ENCODE measurements at places on chromosomes 6 and 20.
A peak's percentile ranks its signal among the peaks of the same experiment; 100 is the strongest.

DNA sequence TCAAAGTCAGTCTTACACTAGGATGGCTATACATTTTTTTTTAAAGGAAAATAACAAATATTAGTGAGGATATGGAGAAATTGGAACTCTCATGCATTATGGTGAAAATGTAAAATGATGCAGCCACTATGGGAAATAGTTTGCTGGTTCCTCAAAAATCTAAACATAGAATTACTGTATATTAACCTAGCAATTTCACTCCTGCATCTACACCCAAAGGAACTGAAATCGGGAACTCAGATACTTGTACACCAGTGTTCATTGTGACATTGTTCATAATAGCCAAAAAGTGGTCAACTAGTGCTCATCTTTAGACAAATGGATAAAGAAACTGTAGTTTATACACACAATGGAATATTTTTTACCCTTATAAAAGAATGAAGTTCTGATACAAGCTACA is 110.7 kb downstream of the UTRN start:
- no peak for DNase-seq

DNA sequence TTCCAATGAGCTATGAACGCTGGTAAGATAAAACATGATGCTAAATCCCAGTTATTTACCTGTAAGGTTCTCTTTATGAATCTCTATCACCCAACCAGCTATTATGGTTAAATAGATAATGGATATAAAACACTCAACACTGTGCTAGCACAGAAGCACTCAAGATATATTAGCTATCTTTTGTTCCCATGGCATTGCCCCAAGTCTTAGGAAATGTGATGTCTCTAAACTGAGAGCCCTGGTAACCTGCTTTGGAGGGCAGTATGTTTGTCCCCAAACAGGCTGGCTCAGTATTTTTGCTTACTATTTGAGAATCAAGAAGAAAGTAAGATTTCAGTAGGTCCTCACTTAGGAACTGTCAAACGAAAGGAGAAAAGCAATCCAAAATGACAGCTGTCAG is 90.5 kb downstream of the BTBD9 start:
- no peak for DNase-seq

DNA sequence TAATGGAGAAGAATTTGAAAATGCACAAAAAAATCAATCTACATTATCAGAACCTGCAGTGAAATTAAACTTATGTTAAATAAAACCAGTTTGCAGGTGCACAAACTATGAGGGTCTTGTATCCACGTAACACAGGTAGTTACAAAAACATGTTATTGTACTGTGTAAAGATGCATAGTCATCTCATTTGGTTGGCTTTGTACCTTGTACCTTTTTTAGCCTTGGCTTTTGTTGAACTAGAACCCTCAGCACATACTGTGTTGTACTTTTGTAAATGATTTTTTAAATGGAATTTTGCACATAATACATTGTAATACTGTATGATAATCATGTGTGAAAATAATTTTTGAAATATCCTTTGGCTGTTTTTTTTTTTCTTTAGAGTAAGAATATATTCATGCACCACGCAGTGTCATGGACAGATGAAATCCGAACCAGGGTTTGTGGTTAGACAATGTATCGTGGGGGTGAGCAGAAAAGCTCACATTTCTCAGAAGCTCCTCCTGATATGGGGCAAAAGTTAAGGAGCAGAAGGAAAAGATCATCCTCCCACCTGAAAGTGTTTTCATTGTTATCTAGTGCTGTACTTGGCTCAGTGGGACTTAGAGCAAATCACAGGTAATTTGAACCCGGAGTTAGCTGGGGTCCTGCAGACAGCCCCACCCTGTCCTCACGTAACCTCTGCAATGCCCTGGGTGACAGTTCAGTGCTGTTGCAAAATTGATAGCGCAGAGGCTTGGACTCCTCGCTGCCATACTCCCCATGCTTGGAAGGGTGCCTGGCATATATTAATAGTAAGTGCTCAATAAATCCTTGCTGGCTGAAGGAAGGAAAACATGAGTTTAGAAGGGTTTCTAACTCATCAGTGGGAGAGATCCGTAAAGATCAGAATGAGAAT is 14.8 kb upstream of the NAA20 start:
- no peak for DNase-seq

- DNase-seq: no peak
These were observed 20.6 kb downstream of the SLC17A9 start for GRCh38 chr20:62972845-62973745.

DNA sequence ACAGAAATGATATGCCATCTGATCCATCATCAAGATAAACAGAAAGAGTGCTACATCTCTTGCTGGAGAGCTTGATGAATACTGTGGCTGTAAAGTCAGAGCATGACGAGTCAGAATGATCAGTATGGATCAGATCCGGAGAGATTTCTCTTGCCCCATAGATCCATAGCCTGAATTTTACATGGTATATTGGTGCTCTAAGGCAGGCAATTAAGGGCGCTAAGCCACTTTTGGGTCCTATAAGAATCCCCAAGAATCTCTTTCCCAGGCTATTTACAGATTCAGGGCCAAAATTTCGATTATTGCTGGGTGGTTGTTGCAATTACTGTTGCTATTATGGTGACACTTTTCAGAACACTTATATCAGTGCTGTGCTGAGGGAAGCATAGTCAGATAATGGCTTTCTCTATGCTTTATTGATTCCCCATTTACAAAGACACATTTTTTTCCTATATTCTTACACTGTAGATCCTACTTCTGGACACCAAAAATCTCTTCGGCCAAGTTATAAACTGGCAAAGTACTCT is 94.4 kb downstream of the ADGRB3 start:
- no peak for DNase-seq

DNA sequence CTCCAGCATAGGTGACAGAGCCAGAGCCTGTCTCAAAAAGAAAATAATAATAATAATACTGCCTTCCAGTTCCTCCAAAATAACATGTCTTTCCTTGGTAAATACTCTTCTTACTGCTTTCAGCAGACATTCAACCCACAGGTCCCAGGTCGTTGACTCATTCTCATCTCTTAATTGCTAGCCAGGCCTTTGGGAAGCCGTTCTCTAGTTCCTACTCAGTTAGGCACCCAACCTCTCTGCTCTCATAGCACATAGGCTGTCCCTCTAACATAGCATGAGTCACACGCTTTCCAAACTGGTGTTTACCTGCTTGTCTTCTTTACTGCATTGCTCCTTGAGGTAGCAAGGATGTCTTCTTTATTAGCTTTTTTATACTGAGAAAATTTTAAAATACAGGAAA is 98.8 kb downstream of the LAMA2 start:
- DNase-seq: no peak

DNA sequence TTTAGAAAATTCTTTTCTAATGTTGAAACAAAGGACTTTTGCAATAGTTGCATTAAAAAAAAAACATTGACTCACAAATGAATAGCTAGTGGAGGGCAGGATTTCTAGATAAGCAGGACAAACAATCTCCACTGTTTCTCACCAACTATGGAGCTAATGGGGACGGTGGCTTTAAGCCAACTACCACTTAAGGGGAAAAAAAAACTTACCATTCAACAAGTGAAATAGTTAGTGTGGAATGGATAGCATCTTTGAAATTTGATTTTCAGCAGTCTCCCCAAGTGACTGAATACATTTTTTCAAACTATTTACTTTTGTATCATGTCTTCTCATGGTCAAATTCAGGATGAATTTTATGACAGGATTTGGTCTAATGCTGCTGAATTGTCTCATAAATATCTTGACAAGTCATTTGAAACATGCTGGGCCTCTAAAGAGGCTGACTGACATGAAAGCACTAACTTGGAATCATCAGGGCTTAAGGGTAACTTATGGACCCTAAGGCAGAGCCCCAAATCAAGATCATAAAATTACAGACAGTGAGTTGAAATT is 100.5 kb downstream of the EYA4 start:
- DNase-seq: peak; percentile 64

DNA sequence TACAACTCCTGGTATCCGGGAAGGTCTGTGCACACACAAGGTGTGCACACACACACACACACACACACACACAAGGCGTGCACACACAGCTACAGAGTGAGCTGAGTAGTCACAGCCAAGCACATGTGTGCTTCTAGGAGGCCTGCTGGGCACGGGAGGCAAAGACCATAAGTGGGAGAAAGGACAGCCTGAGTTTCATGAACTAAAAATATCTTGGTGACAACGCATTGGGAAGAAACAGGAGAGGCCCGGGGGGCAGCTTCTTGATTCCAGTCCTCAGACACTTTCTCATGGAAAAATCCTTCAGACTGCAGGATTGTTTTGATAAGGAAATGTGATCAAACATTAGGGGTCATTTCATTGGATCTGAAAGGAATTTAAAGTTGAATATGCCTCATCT is 2.6 kb downstream of the TRAF3IP2 start:
- peak; percentile 64 for DNase-seq

DNA sequence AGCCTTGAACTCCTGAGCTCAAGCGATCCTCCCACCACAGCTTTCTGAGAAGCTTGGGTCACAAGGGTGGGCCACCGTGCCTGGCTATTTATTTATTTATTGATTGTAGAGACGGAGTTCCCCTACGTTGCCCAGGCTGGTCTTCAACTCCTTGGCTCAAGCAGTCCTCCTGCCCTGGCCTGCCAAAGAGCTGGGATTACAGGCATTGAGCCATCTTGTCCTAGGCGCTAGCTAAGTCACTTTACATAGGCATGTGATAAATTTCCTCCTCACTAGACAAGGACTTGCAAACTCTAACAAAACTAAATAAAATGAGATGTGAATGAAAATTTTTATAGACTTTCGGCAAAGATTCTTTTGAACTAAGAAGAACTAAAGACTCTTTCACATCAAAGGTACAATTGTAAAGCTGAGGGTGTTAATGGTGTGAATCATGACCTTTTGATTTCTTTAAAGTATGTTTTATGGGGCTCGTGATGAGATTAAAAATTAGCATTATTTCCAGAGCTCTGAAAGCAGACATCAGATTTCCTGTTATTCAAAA is 212.0 kb downstream of the CLVS2 start:
- no peak for DNase-seq

- no peak for DNase-seq
These were observed 48.9 kb downstream of the SNX14 start for GRCh38 chr6:85544776-85545175.

GRCh38 chr6:27503436-27504030 is 30.6 kb upstream of the ZNF184 start:
- DNase-seq: no peak

GRCh38 chr20:1166948-1167720 is 17.6 kb downstream of the TMEM74B start:
- DNase-seq: no peak

DNA sequence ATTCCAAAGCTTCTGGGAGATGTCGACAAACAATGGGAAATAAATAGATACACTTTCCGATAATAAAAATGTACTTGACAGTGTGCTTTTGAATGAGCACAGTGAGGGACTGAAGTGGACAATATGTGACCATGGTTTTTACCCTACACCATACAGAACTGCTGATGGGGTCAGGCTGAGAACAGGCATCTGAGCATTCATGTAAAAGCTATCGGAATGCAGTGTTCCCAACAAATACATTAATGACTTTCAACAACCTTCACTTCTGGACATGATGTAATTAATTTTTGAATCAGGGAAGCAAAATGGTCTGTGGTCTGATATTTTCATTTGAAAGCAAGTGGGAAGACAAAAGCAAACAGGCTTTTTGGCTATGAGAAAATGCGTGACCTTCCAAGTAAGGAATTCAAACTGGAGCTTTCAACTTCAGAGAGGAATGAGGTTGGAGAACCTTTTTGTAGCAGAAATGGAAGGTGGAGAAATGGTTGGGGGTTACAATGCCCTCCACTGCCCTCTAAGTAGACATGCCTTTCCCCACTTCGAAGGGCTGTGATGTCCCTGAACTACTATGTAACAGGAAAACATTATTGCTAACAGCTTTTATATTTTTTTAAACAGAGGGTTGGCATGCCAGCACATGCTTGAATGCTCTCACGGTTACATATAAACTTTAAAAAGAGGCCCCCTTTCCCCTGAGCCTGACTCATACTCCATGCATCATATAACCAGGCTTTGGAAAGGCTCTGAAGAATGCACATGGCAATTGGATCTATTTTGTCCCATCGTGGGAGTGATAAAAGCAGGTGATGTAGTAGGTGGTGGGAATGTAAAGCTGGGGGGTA is 203.5 kb upstream of the CITED2 start:
- DNase-seq: peak; percentile 90

DNA sequence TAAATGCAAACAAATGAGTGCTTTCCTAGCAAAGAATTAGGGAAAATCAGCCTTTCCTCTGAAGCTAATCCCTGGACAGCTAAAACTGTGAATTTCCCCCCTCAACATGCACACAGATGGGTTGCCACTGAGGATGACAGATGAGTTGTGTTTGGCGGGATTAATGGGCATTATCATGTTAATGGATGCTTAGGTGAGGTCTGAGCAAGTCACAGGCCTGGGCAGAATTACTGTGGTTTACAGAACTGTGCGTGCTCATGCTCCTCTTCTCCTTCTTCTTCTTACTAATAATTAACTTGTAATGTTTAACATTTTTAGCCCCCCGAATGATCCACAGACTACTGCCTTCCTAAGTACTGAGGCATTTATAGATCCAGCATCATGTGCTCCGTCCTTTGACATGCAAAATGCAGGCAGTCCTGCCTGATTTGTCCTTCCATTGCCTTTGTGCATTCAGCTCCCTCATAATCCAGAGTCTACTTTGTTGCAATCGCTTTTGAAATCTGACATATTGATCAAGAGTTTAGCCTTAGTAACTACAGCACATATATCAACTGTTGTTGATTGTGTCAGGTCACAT is 753.4 kb upstream of the MMS22L start:
- no peak for DNase-seq

- no peak for DNase-seq
These were observed 152.7 kb downstream of the DLL1 start for GRCh38 chr6:170137911-170138910.
